ENCODE measurements at places on chromosomes 12 and 14.

DNA sequence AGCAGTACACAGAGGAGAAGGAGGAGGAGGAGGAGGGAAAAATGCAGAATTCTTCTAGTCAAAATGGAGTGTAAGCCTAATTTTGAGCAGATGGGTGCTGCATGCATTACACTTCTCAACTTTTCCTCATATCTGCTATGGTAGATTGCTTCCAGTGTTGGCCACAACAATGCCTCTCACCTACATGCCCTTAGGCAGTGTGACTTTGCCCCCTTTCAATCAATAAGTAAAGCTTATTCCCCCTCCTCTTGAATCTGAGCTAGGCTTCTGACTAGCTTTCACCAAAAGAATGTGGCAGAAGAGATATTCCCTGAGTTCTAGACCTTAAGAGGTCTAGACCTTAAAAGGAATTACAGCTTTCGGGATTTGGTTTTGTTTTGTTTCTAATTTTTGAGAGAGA is 3.2 kb upstream of the METTL3 start:
- no peak for DNase-seq

- no peak for DNase-seq
Observed at GRCh38 chr12:24198070-24198469, 248.6 kb upstream of the SOX5 start.

DNA sequence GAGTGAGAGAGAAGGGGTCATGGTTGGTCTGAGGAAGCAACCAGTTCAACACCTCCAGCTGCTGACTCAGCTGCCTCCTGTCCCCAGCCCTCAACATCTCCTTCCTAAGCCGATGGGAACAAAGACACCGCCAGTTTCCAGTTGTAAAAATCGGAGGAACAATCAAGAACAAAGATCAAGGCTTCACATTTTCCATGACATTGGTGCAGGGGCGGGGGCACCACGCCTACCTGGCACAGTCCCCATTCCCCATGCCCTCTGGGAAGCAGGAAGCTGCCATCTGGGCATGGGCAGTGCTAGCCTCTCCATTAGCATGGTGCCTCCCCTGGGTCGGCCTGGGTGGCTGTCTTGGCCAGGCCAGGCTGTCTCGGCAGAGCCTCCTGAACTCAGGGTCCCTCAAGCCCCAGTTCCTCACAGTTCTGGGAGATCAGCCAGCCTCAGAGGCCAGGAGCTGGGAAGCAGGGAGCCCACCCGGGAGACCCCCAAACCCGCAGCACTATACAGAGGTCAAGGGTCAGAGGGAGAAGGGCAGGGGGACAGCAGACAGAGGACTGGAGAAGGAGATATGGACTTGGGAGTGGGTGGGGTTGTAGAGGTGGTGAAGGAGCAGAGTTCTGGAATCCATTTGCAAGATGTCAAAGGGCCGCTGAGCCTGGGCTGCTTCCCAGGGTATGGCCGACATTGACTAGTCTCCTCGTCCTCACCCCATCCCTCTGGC is 19.6 kb upstream of the TMEM106C start:
- DNase-seq = no peak

DNA sequence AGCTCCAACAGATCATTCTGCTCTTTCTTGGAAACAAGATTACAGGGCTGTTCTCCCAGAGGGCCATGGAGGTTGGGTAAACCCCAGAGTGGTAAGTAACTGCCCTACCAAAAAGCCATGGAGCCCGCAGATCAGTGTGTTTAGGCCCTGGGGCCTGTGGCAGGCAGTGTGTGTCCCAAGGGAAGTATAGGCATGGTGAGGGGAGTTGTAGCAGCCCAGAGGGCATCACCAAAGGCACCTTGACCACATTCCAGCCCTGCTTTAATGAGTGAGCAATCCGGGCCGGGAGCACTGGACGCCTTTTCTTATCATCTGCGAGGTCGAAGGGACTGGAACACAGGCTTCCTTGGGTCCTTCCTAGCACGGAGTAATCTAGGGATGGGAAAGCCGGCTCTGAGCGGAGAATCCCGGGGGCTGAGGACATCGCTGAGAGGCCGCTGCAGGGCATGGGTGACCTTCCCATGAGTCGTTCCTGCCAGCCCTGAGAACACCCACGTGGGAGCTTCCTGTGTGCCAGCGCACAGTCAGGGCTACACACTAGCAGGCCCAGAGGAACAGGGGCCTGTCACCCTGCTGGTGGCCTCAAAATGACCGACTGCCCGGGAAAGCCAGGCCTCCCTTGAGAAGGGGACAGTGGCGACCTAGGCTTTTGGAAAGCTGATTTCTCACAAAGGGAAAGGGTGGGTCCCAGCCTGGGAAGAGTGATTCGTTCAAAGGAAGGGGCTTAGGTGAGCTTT is 91.3 kb downstream of the NINJ2 start:
- no peak for DNase-seq

DNA sequence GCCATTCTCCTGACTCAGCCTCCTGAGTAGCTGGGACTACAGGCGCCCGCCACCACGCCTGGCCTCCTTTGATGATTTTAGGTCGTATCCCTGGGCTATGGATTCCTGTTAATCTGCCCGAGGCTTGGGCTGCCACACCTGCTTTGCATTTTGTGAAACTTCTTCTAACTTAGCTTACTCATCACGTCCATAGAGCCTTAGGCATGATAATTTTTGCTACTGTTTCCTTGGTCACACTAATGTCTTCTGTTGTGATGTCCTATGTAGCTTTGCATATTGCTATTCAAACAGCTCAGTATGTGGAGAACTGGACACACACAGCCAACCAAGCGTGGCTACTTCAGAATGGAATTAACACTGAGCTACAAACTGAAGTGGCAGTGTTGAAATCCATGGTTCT is 47.5 kb upstream of the DDX11 start:
- no peak for DNase-seq

GRCh38 chr12:93137656-93138612 is 208.8 kb upstream of the EEA1 start:
- DNase-seq = no peak

- no peak for DNase-seq
Observed at GRCh38 chr12:12510141-12510540, 52.5 kb downstream of the DUSP16 start.

- no peak for DNase-seq
Observed at GRCh38 chr14:103385929-103386712, 906 bp downstream of the MARK3 start.

DNA sequence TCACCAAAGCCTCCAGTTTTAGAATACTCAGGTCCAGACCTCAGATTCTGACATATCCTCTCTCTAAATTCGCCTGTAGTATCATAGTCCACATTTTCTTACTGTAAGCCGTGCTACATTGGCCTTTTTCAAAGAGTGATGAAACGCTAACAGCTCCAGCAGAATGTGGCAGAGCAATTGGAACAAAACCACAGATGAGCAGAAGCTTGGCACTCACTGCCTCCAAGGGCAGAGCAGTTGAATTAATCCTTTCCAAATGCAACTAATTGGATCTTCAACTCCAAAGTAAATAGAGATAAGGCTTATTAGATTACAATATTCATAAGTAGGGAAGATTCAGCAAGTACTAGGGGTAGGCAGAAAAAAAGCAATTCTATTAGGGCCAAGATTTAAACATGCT is 128.3 kb downstream of the SLC35F4 start:
- DNase-seq = no peak

- no peak for DNase-seq
Observed at GRCh38 chr12:121789233-121789781, 4.2 kb downstream of the RHOF start.

DNA sequence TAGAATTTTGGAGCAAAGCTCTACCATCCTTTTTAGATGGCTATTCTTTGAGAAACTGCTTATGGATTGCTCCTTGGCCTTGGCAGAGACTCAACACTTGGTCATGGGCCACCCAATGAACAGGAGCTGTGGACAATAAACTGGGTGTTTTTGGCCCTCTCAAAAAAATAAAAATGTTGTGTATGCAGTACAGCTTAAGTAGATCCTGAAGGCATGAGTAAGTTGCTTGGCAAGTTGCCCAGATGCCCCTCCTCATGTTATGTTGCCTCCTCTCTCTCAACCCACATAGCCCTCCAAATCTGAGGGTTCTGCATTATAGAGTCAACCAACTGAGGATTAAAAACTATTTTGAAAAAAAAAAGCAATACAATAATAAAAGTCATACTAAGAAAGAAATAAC is 124.9 kb downstream of the ATP23 start:
- no peak for DNase-seq

DNA sequence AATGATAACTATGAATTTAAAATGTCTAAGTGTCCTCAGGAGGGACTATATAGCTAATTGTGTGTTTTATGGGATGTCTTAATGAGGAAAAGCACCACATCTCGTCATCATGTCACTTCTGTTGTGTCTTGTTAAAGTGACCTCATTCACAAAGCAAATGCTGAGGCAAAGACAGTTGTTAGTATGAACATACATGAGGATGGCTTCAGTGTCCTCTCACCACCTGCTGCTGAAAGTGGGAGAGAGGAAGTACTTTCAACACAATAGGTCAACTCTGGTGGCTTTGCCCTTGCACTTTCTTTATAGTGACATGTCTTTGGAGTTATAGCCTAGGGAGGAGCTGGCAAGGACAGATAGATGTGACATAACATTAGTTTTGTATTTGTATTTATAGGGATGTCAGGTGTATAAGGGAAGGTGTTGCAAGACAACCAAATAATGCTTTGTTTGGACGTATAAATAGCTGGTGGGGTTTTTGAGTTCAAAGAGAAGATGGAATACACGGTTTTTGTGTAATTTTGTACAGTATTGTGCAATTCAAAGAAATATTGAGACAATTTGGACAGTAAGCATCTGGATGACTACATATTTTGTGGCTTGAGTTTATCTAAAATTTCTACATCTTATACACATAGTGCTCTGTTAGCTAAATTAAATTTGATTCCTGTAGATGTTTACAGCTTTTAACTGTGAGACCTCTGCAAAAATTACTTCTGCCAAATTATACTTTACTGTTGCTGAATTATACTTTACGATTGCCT is 131.7 kb upstream of the ATP2B1 start:
- no peak for DNase-seq

- no peak for DNase-seq
Observed at GRCh38 chr14:30069536-30069935, 141.9 kb upstream of the PRKD1 start.

DNA sequence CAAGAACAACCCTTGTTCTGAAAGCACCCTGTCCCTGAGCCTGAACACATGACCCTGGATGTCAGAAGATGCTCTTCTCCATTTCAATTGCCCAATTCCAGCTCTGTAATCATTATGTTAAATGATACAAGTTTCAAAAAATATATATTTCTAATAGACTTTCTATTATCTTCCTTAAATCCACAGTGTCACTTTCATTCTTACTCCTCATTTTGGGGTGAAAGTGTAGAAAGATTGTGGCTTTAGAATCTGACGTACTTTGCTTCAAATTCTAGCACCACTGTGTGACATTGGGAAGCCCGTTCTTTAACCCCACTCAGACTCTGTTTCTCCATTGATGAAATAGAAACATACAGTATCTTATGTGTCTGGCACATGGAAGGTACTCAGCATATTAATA is 83.2 kb downstream of the ETV6 start:
- DNase-seq = no peak

DNA sequence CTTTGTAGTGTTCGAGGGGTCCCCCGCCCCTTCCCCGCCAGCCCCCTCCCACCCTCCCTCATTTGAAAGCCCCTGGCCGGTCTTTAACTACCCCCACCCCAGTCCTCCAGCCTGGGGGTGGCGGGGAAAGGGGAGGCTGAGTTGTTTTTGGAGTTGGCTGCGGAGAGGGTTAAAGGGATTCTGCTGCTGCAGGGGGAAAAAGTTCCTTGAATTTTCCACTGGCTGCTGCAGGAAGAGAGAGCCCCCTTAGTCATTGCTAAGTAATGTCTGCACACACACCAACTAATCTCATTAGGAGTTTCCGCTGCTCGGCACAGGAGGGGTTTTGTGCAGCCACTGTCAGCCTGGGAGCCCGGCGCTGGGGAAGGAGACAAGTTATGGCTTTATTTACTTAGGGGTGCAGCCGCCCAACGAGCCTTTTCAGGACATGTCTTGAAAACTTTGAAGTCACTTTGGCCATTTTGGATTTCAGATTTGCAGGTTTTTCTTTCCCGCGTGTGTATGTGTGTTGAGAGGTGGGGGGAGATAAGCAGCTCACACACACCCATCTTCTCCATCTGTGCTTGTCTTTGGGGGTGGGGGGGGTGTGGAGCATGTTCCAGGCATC is 1.8 kb downstream of the ELK3 start:
- no peak for DNase-seq
